ENCODE measurements at places on chromosomes 7 and 10. TPM values are rescaled to one million over a fixed set of nuclear protein-coding genes. Genes with fewer than 3 reads are reported as not detected.

AKR1C2 gene
- total RNA-seq, result 12.6 TPM

LIPF gene
- total RNA-seq, result not detected

DMBT1 gene
- 1.0 TPM for total RNA-seq

CAMK2B gene
- 9.3 TPM for total RNA-seq

UROS gene
- total RNA-seq, result 45.0 TPM

C10orf105 gene
- total RNA-seq, result not detected

OR2A12 gene
- not detected for total RNA-seq

CCDC172 gene
- not detected for total RNA-seq

INPP5A gene
- total RNA-seq, result 30.6 TPM

IFIT3 gene
- not detected for total RNA-seq

FAM185A gene
- 19.4 TPM for total RNA-seq

IGFBP3 gene
- 10.3 TPM for total RNA-seq

ZNF786 gene
- total RNA-seq, result 20.6 TPM

AOAH gene
- 1.00 TPM for total RNA-seq

PRPS1L1 gene
- not detected for total RNA-seq

KLF14 gene
- total RNA-seq, result 0.14 TPM

HHEX gene
- 39.3 TPM for total RNA-seq

PLEKHS1 gene
- not detected for total RNA-seq

ACADSB gene
- 22.4 TPM for total RNA-seq

SRRM3 gene
- total RNA-seq, result 2.5 TPM

HOXA1 gene
- 31.2 TPM for total RNA-seq

TMEM213 gene
- not detected for total RNA-seq

SPDYE8 gene
- total RNA-seq, result 0.22 TPM

OPN1SW gene
- total RNA-seq, result not detected

MMP21 gene
- total RNA-seq, result not detected

ATOH7 gene
- total RNA-seq, result 0.65 TPM

GRID1 gene
- 0.42 TPM for total RNA-seq

OR2A42 gene
- not detected for total RNA-seq

OR6V1 gene
- total RNA-seq, result not detected

FKBP9 gene
- total RNA-seq, result 86.4 TPM

CALHM1 gene
- total RNA-seq, result not detected

PIP gene
- total RNA-seq, result not detected
